ENCODE measurements at places on chromosomes 16 and 17.

GRCh38 chr17:36509272-36509985, 22.9 kb downstream of the ZNHIT3 start:
- no peak for DNase-seq

- no peak for DNase-seq
These were observed 65.1 kb downstream of the RPTOR start for GRCh38 chr17:80609757-80610156.

DNA sequence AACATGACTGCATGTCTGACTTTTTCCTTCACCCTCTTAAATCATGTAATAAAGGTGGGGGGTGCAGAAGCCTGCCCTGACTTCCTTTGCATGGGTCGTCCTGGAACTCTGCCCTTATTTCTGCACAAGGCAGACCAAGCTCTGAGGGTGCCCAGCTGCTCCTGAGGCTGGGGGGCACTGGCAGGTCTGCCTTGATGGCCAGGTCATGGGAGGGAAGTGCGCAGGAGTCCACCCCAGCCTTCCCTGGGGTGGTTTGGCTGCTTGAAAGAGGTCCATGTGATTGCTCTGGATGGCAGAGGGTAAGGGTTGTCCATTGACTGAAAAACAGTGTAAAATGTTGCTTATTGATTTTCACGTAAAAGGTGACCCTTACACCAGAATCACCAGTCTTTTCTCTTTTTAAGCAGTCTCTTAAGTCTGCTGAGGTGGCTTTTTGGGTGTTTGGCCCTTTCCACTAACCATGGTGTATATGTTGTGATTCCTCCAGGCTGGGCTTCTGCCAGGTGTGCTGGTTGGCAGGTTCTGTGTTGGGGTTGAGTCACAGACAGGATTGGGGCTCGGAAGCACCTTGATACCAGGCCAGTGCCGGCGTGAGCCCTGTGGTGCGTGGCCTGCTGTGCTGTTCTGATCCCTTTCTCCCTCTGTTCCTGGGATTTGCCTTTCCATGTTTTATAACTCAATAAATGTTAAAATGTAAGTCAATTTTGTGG, 19.4 kb downstream of the DHX38 start:
- no peak for DNase-seq

- no peak for DNase-seq
These were observed 41.4 kb upstream of the BHLHA9 start for GRCh38 chr17:1228781-1229348.

DNA sequence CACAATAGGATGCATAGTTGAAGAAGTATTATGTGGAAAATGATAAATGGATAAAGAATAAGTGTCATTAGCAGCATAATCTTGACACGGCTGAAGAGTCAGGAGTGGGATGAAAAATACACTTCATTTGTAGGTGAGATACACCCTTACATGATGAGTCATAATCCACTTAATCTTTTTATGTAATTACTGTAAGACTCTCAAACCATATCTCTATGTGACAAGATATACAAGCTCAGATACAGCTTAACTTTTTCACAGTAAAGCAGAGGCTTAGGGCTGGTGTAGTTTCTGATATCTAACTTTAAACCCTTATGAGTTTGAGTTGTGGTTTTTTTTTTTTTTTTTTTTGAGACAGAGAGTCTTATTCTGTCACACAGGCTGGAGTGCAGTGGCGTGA, 101.2 kb downstream of the FTO start:
- DNase-seq = no peak

DNA sequence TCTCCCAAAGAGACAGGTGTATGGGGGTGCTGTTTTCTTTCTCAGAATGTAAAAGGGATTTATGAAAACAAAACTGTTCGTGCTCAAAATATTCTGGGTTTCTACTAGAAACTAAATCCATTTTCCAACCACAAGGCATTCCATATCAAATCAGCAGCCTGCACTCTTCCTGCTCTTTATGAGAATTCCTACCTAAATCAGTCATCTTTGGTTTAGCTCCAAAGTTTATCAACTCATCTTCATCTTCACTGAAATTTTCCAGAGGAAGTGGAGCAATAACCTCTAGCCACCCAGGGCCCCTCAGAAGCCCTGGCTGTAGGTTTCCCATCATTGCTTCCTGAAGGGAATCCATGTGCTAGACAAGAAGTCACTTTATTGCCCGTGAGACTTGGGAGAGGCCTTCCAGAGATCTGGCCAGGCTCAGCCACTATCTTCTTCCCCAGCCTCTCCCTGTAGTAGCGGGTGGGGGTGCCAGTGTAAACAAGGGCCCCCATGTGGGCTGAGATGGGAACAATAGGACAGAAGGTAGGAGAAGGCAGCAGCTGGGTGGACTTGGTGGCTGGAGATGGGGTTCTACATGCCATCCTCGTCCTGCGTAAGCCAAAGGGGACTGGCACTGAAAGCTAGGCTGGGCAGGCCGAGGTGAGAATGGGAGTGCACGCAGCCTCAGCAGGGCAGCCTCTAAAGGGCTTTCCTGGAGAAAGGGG, 22.0 kb upstream of the ALDH3A1 start:
- no peak for DNase-seq

GRCh38 chr17:39547713-39548478, 59.8 kb downstream of the NEUROD2 start:
- DNase-seq = no peak

GRCh38 chr17:78723001-78723796, 58.9 kb downstream of the CYTH1 start:
- DNase-seq = peak; percentile 96

- DNase-seq = no peak
These were observed 963.1 kb upstream of the GOT2 start for GRCh38 chr16:59697236-59697635.

- no peak for DNase-seq
These were observed 58.3 kb downstream of the WIPI1 start for GRCh38 chr17:68398691-68399637.

- DNase-seq = no peak
These were observed 14.2 kb downstream of the LYRM9 start for GRCh38 chr17:27878776-27879562.

DNA sequence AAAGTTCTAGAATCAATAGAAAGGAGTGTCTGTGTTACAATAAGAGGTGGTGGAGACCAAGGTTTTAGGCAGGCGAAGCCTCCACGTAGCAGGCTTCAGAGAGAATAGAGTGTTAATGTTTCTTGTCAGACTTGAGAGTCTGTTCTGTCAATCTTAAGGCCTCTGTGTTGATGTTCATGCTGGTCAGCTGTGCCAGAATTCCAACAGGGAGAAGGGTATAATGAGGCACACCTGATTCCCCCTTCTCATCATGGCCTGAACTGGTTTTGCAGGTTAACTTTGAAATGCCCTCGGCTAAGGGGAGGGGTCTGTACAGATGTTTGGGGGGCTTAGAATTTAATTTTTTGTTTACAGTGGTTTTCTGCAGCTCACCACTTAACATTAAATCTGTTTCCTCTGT, 46.0 kb downstream of the RNF112 start:
- DNase-seq = no peak

GRCh38 chr16:17273142-17273561, 197.6 kb downstream of the XYLT1 start:
- no peak for DNase-seq

- no peak for DNase-seq
These were observed 27.9 kb downstream of the CDH11 start for GRCh38 chr16:65094009-65094408.

GRCh38 chr16:81902025-81902424, 109.2 kb downstream of the SDR42E1 start:
- no peak for DNase-seq

GRCh38 chr17:6843241-6843880, 11.8 kb upstream of the TEKT1 start:
- no peak for DNase-seq

- DNase-seq = no peak
These were observed 5.0 kb downstream of the ECI1 start for GRCh38 chr16:2246301-2246885.

- no peak for DNase-seq
These were observed 137.2 kb downstream of the AHSP start for GRCh38 chr16:31664683-31665482.

DNA sequence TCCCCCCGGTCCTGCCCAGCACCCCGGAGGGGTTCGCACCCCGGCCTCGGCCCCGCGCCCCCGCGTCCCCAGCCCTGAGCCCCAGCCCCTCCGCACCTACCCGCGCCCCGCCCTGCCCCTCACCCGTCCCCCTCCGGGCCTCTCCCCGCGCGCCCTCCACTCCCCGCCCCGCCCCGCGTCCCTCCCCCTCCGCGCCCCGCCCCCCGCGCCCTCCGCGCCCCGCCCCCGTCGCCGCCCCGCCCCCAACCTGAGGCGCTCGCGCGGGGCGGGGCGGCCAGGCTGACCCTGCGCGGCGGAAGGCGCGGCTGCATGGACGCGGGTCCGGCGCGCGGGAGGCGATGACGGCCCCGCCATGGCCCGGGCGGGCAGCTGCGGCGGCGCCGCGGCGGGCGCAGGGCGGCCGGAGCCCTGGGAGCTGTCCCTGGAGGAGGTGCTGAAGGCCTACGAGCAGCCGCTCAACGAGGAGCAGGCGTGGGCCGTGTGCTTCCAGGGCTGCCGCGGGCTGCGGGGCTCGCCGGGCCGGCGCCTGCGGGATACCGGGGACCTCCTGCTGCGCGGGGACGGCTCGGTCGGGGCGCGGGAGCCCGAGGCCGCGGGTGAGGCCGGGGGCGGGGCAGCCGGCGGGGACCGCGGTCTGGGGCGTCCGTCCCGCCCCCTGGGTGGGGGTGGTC, at the start of gene SPIRE2:
Gene SPIRE2 (plus strand): TSS at position 277 of the 671 bp plus-strand sequence. CDS start 76 bp downstream, at position 353.
- DNase-seq = peak; percentile 63

- peak; percentile 95 for DNase-seq
These were observed 805 bp upstream of the ORAI3 start for GRCh38 chr16:30947859-30948666.

GRCh38 chr16:5906351-5906750, 808.8 kb upstream of the EEF2KMT start:
- DNase-seq = no peak

- DNase-seq = no peak
These were observed 8.8 kb upstream of the LPCAT2 start for GRCh38 chr16:55499951-55500529.

DNA sequence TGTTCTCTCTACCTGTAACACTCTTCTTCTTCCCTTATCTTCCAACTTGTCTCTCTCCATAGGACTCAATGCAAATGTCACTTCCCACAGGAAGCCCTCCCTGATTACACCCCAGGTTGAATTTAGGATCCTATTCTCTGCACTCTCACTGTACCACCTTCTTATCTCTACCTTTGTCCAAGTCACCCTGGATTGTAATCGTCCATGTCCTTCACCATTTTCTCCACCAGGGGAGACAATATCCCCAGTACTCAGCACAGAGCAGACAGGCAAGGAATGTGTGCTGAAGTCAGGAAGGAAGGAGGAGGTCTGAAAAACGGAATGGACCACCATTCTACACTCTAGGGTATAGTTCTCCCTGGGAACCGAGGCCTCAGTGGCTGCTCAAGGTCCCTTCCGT, 14.2 kb downstream of the C16orf82 start:
- no peak for DNase-seq

DNA sequence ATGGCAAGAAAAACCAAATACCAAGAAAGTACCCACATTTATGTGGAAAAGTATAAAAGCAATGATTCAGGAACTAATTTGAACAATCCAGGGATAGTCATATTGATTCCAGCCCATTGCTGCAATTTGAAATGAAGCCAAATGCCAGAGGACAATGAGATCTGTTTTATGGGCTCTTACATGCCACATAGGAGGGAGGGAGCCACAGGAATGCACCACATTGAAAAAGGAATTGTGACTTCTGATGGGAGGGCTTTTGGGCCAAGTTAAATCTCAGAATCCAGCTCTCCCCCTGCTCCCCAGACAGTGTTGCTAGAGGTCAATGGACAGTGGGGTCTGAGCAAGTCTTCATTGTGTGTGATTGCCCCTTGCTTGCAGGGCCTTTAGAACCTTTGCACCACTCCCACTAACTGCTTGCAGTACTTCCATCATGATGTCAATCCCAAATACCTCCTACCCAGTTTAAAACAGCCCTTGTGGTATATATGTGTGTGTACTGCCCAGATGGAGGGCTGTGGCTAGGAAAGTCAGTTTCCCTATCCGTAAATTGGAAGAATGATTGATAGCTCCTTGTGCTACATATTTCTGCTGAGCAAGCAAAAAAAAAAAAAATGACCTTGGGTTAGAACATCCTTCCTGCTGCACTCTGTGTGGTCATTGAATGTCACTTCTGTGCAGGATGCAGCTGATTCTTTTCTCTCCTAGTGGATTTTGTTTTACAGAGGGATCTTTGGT, 406.8 kb downstream of the UTP18 start:
- no peak for DNase-seq

- no peak for DNase-seq
These were observed 3.6 kb upstream of the ALOX12B start for GRCh38 chr17:8091033-8091687.

DNA sequence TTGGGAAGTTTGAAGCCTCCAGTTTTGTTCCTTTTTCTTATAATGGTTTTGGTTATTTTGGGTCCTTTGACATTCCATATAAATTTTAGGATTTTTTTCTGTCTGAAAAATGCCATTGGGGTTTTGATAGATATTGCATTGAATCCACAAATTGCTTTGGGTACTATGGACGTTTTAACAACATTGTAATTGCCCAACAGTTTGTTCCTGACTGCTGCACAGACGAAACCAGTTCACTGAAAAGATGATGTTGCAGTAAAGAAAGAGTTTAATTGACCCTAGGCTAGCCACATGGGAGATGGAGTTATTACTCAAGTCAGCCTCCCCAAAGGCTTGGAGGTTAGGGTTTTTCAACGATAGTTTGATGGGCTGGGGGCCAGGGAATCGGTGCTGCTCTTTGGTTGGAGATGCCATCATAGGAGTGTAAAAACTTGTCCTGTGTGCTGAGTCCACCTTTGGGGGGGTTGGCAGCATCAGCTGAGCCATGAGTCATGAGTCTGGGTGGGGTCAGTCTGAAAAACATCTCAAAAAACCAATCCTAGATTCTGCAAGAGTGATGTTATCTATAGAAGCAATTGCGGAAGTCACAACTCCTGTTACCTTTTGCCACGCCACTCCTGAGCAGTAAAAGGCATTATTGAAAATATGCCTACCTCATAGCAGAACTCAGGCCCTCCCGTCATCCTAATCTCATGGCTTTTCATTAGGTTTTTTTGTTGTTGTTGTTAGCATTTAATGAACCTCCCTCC, 2.7 kb upstream of the PRSS41 start:
- DNase-seq = no peak

- DNase-seq = peak; percentile 16
These were observed 134.1 kb downstream of the IRF8 start for GRCh38 chr16:86033016-86033474.

DNA sequence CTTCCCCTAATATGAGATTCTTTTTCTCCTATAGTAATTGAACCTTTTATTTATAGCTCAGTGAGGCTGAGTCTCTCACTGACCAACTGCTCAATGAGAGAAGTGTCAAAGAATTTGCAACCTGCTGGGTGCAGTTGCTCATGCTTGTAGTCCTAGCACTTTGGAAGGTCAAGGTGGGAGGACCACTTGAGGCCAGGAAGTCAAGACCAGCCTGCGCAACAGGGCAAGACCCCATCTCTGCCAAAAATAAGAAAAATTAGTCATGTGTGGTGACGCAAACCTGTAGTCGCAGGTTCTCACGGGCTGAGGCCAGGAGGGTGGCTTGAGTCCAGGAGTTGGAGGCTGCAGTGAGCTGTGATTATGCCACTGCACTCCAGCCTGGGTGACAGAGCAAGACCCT, 30.9 kb upstream of the CRYBA1 start:
- no peak for DNase-seq
